ENCODE measurements at places on chromosomes 7 and 10. TPM values are rescaled to one million over a fixed set of nuclear protein-coding genes. Genes with fewer than 3 reads are reported as not detected.

Gene C10orf105
- not detected for total RNA-seq

Gene NPTX2
- 0.43 TPM for total RNA-seq

Gene CPEB3
- total RNA-seq, result 8.3 TPM

Gene DKK1
- 0.19 TPM for total RNA-seq

Gene NAT16
- total RNA-seq, result not detected

Gene ITGA8
- 2.5 TPM for total RNA-seq

Gene ZNF438
- 12.5 TPM for total RNA-seq

Gene TDRD1
- total RNA-seq, result 1.2 TPM

Gene ADCY1
- 2.9 TPM for total RNA-seq

Gene SRRM3
- total RNA-seq, result 7.6 TPM

Gene FAM25A
- not detected for total RNA-seq

Gene UBTD1
- 25.5 TPM for total RNA-seq

Gene MSMB
- total RNA-seq, result not detected

Gene MAGI2
- 6.3 TPM for total RNA-seq

Gene TUBAL3
- 0.40 TPM for total RNA-seq

Gene FKBP6
- total RNA-seq, result not detected

Gene TMEM225B
- not detected for total RNA-seq

Gene PPP1R3C
- total RNA-seq, result 212 TPM

Gene NUTM2D
- total RNA-seq, result 3.0 TPM

Gene PTN
- 15.8 TPM for total RNA-seq

Gene AKR1C1
- 14.2 TPM for total RNA-seq

Gene PAOX
- 2.9 TPM for total RNA-seq

Gene INA
- 0.08 TPM for total RNA-seq

Gene NOLC1
- 26.2 TPM for total RNA-seq

Gene TBATA
- not detected for total RNA-seq

Gene ADO
- 19.5 TPM for total RNA-seq

Gene ADAMTS14
- 0.81 TPM for total RNA-seq

Gene GPR22
- total RNA-seq, result 25.4 TPM

Gene WIPF3
- 11.6 TPM for total RNA-seq

Gene DNAH11
- 0.51 TPM for total RNA-seq

Gene PNLIPRP3
- not detected for total RNA-seq
